ENCODE measurements at places on chromosomes 12 and 14.

GRCh38 chr14:61120576-61120975 lies 139.5 kb downstream of the SLC38A6 start:
- DNase-seq: no peak
- H3K4me1 ChIP-seq: peaks cover 32% of the 10 kb centered on the region
- no peaks in the 10 kb centered on the region for H3K36me3 ChIP-seq
- no peaks in the 10 kb centered on the region for H3K27me3 ChIP-seq

GRCh38 chr12:54662026-54662425 lies 13.9 kb upstream of the DCD start:
- peaks cover 6% of the 10 kb centered on the region for H3K4me1 ChIP-seq
- no peak overlapping the region for H3K27ac ChIP-seq
- H3K4me3 ChIP-seq: no peak overlapping the region
- H3K27me3 ChIP-seq: no peaks in the 10 kb centered on the region

DNA sequence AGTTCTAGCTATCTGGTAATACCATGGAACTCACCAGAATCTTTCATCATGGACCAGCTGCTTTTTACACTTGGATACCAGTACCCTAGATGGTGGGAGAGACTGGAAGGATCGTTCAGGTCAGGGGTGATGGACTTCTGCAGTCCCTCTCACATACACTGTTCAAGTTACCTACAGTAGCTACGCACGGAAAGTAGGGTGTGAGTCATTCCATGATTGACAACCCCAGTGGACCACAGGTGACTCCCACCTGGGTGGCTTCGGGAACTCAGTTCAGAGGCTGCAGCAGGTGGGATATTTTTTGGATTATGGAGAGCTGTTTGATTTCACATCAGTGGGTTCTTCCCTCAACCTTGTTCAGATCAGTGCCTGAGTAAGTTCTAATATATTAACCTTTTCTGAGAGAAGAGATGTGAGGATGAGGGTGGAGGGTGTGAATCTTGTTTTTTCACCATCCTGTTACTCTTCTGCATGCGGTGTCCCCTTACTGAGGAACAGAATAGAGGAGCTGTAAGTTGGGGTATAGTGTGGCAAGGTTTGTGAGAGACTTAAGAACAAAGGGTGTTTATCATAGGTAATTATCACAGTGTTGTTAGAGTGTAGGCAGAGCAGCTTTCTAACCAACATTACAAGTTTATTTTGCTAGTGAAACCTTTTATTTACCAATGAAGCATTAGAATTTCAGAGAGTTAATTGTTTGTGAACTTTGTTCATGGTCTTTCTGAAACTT lies 39.6 kb downstream of the PRKCH start:
- peaks cover 15% of the 10 kb centered on the region for H3K4me1 ChIP-seq
- no peaks in the 10 kb centered on the region for H3K36me3 ChIP-seq
- H3K27ac ChIP-seq: no peak overlapping the region
- no peaks in the 10 kb centered on the region for H3K27me3 ChIP-seq

DNA sequence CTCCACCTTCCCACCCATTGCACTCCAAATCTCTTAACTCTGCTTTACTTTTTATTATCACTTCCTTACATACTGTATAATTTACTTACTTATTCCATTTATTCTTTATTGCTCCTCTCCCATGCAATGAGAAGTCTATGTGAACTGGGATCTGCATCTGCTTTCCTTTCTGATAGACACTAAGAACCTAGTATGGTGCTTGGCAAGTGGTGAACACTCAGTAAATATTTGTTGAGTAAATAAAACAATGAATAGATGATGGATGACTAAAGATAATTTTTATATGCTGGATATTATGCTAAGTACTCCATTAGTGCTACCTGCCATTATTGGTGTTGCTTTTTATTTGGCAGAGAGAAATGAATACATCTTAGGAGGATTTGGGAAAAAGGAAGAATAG lies 151.0 kb downstream of the TPH2 start:
- no peaks in the 10 kb centered on the region for H3K36me3 ChIP-seq
- DNase-seq: no peak
- no peak overlapping the region for H3K4me3 ChIP-seq
- no peak overlapping the region for H3K27ac ChIP-seq
- no peaks in the 10 kb centered on the region for H3K4me1 ChIP-seq

GRCh38 chr14:95229749-95230148 lies 72.4 kb upstream of the DICER1 start:
- no peak overlapping the region for H3K4me3 ChIP-seq
- no peak for DNase-seq
- H3K27ac ChIP-seq: no peak overlapping the region
- no peaks in the 10 kb centered on the region for H3K36me3 ChIP-seq
- peaks cover 21% of the 10 kb centered on the region for H3K4me1 ChIP-seq

GRCh38 chr12:54372113-54372806 lies 8.0 kb upstream of the GPR84 start:
- H3K27ac ChIP-seq: peak overlapping the region; percentile 54
- H3K36me3 ChIP-seq: no peaks in the 10 kb centered on the region
- peaks cover 45% of the 10 kb centered on the region for H3K4me1 ChIP-seq
- no peak for DNase-seq

- H3K4me1 ChIP-seq: no peaks in the 10 kb centered on the region
- no peak overlapping the region for H3K4me3 ChIP-seq
- no peaks in the 10 kb centered on the region for H3K36me3 ChIP-seq
- DNase-seq: no peak
Observed at GRCh38 chr12:92703786-92704185, 997 bp downstream of the PLEKHG7 start.

All from gastrocnemius medialis (tissue), 4 donors.